ENCODE measurements at places on chromosomes 2 and 18. TPM values are rescaled to one million over a fixed set of nuclear protein-coding genes. Genes with fewer than 3 reads are reported as not detected.
A peak's percentile ranks its signal among the peaks of the same experiment; 100 is the strongest.

- ATAC-seq: no peak
These were observed 39.7 kb downstream of the ANXA4 start for GRCh38 chr2:69781321-69782248.

GRCh38 chr2:128313091-128313836 lies 5.4 kb downstream of the HS6ST1 start:
- no peak for ATAC-seq

DNA sequence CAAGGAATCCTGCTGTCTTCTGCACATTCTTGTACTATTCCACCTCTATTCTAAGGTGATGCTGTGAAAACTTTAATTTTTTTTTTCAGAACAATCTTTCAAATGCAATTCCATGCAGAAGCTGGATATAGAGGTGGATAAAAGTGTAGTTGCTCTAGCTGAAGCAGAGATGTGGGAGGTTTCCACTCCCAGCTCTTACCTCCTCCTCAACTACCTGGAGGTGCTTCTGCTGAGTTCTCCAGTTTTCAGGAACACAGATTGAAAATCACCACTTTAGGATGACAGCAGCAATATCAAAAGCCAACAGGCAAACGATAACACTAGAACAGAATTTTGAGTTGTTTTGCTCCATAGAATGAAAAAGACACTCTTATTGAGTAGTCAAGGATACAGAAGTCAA lies 51.1 kb upstream of the FAM98A start:
- no peak for ATAC-seq

- no peak for ATAC-seq
These were observed 48.2 kb downstream of the ZCCHC2 start for GRCh38 chr18:62571037-62571436.

DNA sequence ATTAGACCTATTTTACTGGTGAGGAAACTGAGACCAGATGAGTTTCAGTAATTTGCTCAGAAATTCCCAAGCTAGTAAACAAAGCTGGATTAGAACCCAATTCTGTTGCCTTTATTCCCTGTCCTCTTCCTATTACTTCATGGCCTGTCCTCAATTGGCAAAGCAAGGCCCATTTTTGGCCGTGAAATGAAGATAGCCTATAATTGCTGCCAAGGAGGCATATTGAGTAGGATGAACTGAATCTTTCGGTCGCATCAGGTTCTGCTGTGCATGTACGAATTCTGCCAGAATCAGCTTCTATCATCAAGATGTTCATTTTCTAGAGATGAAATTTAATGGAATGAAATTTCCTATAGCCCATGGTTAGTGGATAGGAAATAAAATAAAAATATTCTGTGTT lies 1485.2 kb upstream of the PIK3C3 start:
- ATAC-seq: no peak

GRCh38 chr2:239821694-239822075 lies 203.5 kb downstream of the NDUFA10 start:
- no peak for ATAC-seq

GRCh38 chr2:127107622-127107999 lies 657 bp upstream of the BIN1 start:
- ATAC-seq: no peak

GRCh38 chr2:162490761-162491470 lies 147.0 kb downstream of the GCA start:
- ATAC-seq: no peak

DNA sequence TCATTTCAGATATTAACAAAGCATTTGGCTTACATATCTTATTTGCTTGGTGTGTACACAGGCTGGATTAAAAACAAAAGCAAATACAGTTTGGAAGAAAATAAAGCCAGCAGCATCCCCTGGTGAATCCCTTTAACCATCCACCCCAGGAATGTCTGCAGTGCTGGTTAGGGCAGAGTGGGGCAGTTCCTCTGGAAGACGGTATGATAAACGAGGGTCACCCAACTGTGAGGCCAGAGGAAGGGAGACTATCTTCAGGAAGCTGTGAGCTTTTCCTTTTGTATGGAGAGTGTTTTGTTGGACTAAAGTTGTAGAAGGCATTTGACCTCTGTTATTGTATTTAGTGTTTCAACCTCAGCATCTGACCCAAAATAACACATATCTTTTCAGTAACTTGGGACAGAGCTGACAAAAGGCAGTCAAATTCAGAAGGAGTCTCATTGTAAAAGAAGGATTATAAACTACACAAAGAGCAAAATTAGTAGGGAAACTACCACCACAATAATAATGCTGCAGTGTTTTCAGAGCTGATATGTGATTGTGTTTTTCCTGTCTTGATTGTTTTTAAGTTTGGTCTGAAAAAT lies 159.1 kb downstream of the FMNL2 start:
- ATAC-seq: no peak

DNA sequence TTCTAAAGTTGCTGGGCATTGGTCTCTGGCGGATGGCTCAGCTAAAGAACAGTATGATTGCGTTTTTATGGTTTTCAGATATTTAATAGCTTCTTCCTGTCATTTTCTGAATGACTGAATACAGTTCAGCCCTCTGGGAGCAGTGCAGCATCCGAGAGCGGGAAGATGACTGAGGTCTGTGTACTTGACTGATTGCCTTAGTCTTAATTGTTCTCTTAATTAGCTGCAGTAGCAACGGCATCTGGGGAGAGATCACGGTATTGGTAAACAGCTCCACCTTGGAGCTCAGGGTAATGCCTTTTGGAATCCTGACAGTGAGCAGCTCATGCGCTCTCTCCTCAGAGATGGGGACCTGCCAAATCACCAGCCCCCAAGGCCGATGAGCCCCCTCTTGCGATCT lies 481.4 kb upstream of the SPRED2 start:
- ATAC-seq: no peak

DNA sequence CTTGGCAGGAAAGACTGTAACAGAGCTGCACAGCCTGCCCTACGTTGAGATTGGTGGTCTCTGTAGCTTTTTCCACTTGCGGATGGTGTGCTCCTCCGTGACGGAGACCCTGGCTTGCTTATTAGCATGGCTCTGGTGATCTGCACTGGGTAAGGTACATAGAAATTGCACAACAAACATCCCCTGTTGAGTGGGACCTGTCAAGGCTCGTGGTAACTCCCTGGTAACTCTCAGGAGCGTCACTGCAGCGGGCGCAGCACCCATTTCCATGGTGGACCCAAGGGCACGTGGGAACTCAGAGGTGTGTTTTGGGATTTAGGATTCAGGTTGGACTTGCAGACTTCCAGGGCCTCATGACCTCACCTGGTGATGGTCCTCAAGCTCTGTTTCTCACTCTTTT lies 1.1 kb downstream of the TRAF3IP1 start:
- ATAC-seq: no peak

DNA sequence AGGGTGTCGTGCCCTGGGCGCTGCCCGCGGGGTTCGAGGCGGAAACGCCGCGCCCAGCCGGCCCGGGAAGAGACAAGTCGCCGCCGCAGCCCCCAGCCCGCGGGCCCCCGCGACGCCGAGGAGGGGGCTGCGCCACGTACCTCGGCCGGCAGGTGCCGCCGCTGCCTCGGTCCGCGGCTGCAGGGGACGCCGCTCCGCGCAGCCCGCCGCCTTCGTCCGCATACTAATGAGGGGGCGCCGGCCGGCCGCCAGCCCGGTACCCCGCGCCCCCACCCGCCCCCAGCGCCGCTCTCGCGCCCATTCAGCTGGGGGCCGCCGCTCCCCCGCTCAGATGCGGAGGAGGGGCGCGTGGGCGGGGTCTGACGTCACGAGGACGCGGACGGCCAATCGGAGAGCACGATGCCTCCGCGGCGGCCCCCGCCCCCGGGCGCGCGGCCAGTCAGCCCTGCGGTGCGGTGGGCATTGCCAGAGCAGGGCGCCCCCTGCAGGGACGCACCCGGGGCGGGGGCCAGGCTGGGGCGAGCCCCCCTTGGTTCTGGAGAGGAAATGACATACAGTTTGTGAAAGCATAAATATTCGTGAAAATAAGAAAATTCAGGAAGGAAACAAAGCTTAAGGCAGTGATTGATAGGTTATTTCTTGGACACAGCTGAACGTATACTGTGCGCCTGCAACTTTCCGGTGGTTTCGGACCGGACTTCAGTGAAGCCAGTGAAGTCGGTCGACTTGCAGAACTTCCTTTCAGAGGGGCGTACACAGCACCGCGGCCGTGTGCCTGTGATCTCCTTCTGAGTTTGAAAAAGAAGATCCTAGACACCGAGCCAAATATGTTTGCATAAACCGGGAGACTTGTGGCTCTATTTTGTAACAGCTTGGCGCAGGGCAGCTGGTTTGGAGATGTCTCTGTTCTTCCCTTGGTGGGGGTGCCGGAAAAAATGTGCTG lies at the start of gene ST3GAL5:
ST3GAL5 (minus strand) TSS at position 307 of the 943 bp plus-strand sequence; CDS start at position 222, 85 bp downstream.
- ATAC-seq: peak; percentile 85

DNA sequence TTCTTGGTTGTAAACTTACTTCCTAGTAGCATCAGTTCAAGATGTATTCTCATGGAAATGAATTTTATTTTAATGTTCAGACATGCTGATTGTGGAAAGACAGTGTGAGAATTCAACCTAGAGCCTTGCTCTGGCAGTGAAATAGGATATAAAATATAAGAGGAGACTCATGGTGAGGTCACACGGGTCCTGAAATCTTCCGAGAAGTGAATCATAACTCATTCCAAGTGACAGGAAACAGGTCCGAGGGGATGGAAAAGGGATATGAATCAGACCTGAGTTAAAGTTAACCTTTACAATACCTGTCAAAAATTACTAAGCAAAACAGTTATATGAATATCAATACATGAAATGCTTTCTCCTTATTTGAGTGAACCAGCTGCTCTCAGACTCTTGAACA lies 185.2 kb upstream of the LRRTM1 start:
- ATAC-seq: peak; percentile 82

DNA sequence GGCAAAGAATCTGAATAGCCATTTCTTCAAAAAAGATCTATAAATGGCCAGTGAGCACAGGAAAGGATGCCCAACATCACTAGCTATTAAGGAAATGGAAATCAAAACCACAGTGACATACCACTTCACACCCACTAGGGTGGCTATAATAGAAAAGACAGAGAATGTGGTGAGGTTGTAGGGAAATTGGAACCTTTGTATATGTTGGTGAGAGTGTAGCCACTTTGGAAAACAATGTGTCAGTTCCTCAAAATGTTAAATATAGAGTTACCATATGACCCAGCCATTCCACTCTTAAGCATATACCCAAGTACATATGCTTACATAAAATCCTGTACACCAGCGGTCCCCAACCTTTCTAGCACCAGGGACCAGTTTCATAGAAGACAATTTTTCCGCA lies 152.8 kb downstream of the SMAD2 start:
- no peak for ATAC-seq

DNA sequence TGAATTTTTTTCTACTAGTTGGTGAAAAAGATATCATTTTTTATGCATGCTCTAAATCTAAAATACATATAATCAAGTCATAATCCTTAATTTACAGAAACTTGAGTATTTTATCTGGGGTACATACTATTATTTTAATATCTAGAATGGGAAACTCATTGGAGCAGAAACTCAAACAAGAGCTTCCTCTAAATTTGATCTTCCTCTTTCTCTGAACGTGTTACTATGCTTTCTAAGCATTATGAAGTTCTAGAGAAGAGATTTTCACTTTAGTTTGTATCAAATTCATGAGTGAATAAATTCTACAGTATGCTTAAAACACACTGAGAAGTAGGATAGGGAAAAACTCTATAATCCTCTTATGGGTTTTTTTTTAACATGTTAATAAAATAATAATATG lies 20.6 kb upstream of the SLC38A11 start:
- ATAC-seq: no peak

DNA sequence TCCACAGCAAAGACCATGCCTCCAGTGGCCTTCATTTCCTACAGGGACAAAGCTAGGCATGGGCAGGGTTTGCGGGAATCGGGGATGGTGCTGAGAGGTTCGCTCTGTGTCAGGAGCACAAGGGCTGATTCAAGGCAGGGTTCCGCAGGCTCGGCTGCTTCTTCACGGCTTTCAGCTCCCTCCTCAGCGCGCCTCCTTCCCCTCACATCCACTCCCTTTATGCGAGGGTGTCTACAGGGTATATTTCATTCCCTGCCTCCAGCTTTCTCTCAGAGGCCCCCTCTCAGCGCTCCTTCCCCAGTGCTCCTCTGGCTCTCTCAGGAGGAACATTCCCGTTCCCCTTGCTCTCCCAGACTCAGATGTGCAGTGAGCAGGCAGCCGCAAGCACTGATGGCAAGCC lies 78.7 kb upstream of the ASB18 start:
- ATAC-seq: no peak

- peak; percentile 19 for ATAC-seq
These were observed 7.8 kb downstream of the RAX start for GRCh38 chr18:59265246-59265973.

DNA sequence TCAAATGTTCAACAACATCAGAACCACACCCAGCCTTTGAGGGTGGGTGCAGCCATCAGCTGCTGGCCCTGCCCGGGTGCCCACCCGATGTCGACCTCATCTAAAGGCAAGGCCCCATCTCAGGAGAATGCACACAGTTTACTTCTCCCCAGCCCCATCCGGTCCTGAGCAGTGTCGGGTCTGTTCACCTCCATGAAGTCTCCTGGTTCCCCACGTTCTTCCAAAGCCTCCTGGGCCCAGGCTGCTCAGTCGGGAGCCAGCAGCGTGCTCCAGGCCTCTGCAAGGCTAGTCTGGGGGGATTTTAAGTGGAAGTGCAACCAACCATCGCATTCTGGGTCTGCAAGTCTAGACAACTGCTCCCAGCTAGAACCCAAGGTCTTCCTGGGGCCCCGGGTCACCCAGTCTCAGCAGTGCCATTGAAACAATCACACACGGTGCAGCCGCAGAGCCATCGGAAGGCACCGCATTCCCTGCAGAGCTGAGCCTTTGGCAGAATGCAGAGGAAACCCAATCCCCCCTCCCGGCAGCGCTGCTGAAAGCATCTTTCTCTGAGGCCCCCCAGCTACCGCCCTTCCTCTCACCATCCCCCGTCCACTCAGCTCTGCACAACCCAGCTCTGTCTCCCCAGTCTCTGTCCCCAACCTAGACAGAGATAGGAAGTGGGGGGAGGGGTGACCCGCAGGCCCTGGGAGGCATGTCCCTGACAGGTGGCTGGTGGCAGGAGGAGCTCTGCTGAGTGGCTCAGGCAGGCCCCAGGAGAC lies 8.5 kb downstream of the ESPNL start:
- ATAC-seq: no peak

DNA sequence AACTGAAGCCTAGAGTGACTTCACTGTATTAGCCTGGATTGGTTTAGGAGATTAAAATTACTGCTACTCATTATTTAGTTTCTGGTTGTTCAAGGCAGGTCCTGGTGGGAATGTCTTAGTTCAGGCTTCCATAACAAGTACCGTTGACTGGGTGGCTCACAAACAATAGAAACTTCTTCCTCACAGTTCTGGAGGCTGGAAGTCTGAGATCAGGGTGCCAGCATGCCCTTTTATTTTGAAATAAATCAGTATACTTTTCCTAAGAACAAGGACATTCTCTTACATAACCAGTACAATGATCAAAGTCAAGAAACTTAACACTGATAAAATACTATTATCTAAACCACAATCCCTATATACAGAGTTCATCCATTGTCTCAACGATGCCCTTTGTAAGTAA lies 4.0 kb upstream of the DAW1 start:
- ATAC-seq: no peak

GRCh38 chr2:169109502-169110409 lies 40.4 kb downstream of the DHRS9 start:
- ATAC-seq: peak; percentile 92

- no peak for ATAC-seq
These were observed 88.0 kb downstream of the ZFP36L2 start for GRCh38 chr2:43138441-43138840.

PLB1 gene
- 0.49 TPM for total RNA-seq

CYS1 gene
- not detected for total RNA-seq

ITPRID2 gene
- 40.6 TPM for total RNA-seq

DNAH7 gene
- total RNA-seq: 2.5 TPM

PHOSPHO2 gene
- 5.3 TPM for total RNA-seq

MAB21L4 gene
- total RNA-seq: not detected

CYRIA gene
- 0.15 TPM for total RNA-seq

MRPS9 gene
- total RNA-seq: 38.8 TPM

SPATA3 gene
- not detected for total RNA-seq

GREB1 gene
- total RNA-seq: 32.5 TPM

ERMN gene
- not detected for total RNA-seq
